ENCODE measurements at places on chromosomes 3 and 15.

DNA sequence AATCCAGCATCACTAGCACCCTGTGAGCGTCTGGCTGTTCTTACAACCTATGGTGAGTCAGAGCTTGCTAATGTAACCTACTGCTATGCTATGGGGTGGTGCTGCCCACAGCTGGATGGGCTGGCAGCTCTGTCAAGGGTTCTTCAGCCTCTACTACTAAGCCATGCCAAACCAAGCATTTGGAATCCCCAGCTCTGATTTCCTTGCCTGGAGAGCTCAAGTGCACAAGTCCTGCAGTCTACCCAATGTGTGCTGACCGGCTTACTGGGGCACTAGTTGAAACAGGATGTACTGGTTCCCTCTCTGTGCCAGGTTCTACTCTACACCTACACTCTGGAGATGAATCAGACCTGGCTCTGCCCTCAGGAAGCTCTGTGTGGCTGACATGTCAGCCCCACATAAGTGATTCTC lies 4.2 kb downstream of the TEX264 start:
- peaks cover 6% of the 10 kb centered on the region for H3K4me1 ChIP-seq
- no peak overlapping the region for H3K27ac ChIP-seq
- no peaks in the 10 kb centered on the region for H3K36me3 ChIP-seq
- no peak overlapping the region for H3K4me3 ChIP-seq
- H3K27me3 ChIP-seq: no peaks in the 10 kb centered on the region

DNA sequence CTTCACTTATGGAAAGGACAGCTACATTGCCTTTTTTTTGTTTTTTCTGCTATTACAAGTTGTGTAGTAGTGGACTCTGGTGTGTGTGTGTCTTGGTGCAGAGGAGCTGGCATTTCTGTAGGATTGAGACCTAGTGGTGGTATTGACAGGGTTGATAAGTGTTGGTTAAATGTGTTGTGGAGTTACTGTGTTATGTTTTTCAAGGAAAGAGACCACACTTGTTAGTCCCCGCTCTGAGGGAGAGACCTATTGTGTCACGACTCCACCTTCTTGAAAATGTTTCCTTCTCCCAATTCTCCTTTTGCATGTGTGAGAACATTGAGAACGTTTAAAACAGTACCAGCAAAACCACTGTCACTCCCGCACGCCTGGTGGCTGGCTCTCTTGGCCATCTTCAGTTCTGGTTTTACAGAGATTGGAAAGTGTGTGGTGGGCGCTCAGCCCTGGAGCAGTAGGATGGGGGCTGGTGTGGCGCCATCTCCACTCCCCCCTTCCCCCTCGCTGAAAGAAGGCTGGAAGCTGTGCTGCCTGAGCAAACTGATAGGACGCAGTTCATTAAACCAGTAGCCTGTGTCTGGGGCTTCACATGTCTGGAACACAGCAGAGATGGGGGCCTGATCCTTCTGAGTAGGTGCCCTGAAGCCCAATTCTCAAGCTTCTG lies 5.5 kb downstream of the KLF13 start:
- no peaks in the 10 kb centered on the region for H3K27me3 ChIP-seq
- H3K4me1 ChIP-seq: peaks cover 69% of the 10 kb centered on the region
- H3K27ac ChIP-seq: peak overlapping the region; percentile 55
- peak overlapping the region; percentile 90 for H3K4me3 ChIP-seq
- H3K36me3 ChIP-seq: peaks cover 48% of the 10 kb centered on the region
- no peak for DNase-seq

- no peaks in the 10 kb centered on the region for H3K4me1 ChIP-seq
- H3K27me3 ChIP-seq: peaks cover 9% of the 10 kb centered on the region
- no peak for DNase-seq
- H3K27ac ChIP-seq: no peak overlapping the region
Observed at GRCh38 chr3:73469331-73469730, 155.4 kb downstream of the PDZRN3 start.

DNA sequence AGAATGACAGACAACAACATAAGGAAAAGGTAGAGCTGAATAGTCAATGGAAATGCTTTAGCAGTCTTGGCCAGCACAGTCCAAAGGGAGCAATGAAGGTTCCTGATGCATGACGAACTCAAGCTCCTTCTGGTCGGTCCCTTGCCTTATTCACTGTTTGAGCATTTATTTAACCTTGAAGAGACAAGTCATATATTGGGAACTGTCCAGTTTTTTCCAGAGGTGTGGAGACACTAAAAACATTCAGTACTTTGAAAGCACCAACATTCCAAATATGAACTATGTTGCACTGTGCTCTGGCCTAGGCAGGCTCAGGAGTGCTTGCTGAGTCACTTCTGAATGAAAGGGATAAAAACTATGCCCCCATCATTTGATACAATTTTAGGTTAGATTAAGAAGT lies 384.8 kb downstream of the MECOM start:
- no peaks in the 10 kb centered on the region for H3K27me3 ChIP-seq
- no peaks in the 10 kb centered on the region for H3K36me3 ChIP-seq
- no peak overlapping the region for H3K27ac ChIP-seq
- H3K4me1 ChIP-seq: no peaks in the 10 kb centered on the region

- no peaks in the 10 kb centered on the region for H3K27me3 ChIP-seq
- peak overlapping the region; percentile 30 for H3K27ac ChIP-seq
Observed at GRCh38 chr3:196193736-196194541, 17.3 kb downstream of the ZDHHC19 start.

- H3K27ac ChIP-seq: no peak overlapping the region
- no peak for DNase-seq
- H3K36me3 ChIP-seq: no peaks in the 10 kb centered on the region
- H3K27me3 ChIP-seq: peaks cover 16% of the 10 kb centered on the region
- H3K4me1 ChIP-seq: no peaks in the 10 kb centered on the region
- no peak overlapping the region for H3K4me3 ChIP-seq
Observed at GRCh38 chr3:124770336-124771082, 40.3 kb downstream of the UMPS start.

DNA sequence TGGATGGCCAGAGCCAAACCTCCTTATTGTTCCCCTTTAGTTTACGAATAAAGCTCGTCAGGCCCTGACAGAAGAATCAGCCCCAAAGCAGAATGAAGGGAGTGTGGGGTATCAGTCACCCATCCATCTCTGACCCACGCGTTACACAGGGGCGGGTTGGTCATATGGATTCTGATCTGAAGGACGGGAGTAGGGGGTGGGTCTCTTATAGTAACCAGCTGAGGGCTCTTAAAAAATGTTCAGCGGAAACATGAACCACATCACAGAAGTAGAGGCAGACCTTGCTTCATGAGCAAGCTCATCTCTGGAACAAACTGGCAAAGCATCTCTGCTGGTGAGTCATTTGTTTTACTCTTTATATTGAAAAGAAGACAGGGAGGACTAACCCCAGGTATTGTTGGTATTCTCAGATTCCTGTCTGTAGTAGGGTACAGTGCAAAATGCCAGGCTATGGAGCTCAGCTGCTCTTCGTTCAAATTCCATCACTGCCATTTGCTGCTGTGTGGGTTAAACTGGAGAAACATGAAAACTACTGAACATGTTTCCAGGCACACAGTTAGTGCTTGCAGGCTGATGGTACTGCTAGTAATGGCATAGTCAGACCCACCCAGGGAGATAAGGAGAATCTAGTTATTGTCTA lies at the start of gene CXCR6:
TSS of gene CXCR6 (plus strand) at position 258 of the 640 bp plus-strand sequence. CDS start 3,018 bp downstream, outside the sequence.
- peaks cover 57% of the 10 kb centered on the region for H3K4me1 ChIP-seq
- no peak within 1 kb of the TSS for H3K4me3 ChIP-seq
- H3K27me3 ChIP-seq: no peaks in the 10 kb centered on the region
- peaks cover 56% of the 10 kb centered on the region for H3K36me3 ChIP-seq
- H3K27ac ChIP-seq: peak within 1 kb of the TSS; percentile 18
- DNase-seq: peak; percentile 65

DNA sequence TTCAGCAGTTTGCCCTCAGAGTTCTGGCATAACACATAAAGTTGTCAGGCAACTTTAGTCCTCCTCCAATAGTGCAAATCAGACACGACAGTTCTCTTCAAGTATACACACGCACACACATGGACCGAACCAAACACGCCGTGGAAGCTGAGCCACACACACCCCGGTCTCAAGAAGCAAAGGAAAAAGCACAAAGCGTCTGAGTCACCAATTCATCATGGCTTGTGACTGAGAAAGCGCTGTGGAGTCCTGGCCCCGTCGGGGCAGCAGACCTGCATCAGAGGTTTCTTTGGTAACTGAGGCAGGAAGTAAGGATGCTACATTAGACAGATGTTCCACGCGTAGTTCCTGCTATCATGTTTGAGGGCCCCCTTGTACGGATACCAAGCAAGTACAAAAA lies 85.7 kb downstream of the VGLL4 start:
- H3K27ac ChIP-seq: peak overlapping the region; percentile 55
- no peak for DNase-seq
- no peaks in the 10 kb centered on the region for H3K27me3 ChIP-seq
- H3K36me3 ChIP-seq: peaks cover 81% of the 10 kb centered on the region

- no peaks in the 10 kb centered on the region for H3K27me3 ChIP-seq
- H3K27ac ChIP-seq: no peak overlapping the region
- peaks cover 42% of the 10 kb centered on the region for H3K4me1 ChIP-seq
- no peak for DNase-seq
Observed at GRCh38 chr3:46367811-46368210, 2.9 kb upstream of the CCR5 start.

GRCh38 chr3:122794779-122795673 lies at the start of gene SLC49A4:
SLC49A4 (plus strand) TSS chr3:122795069; CDS start chr3:122795193, 124 bp downstream.
- peaks cover 30% of the 10 kb centered on the region for H3K4me1 ChIP-seq
- DNase-seq: peak; percentile 53
- H3K36me3 ChIP-seq: no peaks in the 10 kb centered on the region

DNA sequence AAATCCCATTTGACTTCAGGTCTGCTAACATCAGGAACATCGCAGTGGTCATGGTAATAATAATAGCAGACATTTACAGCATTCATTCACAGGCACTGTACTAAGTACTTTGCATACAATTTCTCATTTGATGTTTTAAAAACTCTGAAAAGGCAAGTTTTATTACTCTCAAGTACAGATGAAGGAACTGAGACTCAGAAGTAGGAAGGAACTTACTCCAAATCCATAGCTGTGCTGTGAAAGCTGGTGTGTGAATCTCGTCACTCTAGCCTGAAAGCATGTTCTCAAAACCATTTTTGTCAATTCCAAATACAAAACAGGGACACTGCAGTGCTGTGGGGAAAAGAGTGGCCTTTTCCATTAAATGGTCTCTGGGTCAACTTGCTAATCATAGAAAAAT lies 179.9 kb downstream of the FAM43A start:
- no peaks in the 10 kb centered on the region for H3K27me3 ChIP-seq
- no peak overlapping the region for H3K27ac ChIP-seq

DNA sequence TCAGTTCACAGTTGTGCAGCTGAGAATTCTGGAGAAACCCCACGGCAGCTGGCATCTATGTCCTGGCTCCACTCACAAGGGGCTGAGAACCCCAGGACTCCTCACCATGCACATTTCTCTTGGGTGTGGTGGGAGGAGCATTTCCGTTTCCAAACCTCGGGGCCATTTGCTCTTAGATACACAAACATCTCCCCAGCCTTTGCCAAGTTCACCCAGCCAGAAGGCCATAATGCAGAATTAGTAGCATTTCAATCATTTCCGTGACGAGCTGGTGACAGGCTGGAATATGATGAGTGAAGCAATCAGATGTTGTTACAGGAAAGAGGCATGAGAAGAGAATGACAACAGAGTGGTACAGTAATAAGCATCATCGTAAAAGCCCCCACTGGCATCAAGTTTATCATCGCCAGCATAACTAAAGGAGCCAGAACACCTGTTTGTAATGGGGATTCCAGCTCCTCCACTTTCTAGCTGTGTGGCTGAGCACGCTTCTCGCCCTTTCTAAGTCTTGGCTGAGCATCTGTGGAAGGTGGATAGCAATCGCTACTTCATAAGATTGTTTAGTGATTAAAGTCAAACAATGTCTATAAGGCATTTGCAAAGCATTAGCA lies 82.0 kb downstream of the LIPC start:
- peaks cover 48% of the 10 kb centered on the region for H3K4me1 ChIP-seq
- DNase-seq: no peak
- no peaks in the 10 kb centered on the region for H3K27me3 ChIP-seq
- H3K36me3 ChIP-seq: no peaks in the 10 kb centered on the region

DNA sequence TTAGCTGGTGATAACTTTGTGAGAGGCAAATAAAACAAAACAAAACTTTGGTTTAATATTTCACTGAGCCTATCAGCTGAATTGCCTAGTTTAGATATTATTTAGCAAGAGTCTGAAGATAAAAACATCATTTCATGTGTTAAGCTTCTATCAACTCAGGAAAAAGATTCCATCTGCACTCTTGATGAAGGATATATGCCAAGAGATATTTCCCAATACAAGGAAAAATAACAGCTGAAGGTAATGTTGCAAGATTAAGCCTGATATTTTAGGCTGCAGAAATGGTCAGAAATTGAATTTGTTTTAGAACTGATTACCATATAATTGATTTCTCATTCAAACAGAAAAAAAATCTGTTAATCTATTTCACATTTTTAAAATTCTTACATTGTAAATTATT lies 77.2 kb upstream of the SLITRK3 start:
- H3K36me3 ChIP-seq: no peaks in the 10 kb centered on the region
- H3K27ac ChIP-seq: no peak overlapping the region
- no peaks in the 10 kb centered on the region for H3K27me3 ChIP-seq
- DNase-seq: no peak

- no peak overlapping the region for H3K27ac ChIP-seq
- H3K27me3 ChIP-seq: no peaks in the 10 kb centered on the region
- H3K4me1 ChIP-seq: no peaks in the 10 kb centered on the region
- no peak for DNase-seq
- no peak overlapping the region for H3K4me3 ChIP-seq
Observed at GRCh38 chr3:63042833-63043232, 167.6 kb upstream of the CADPS start.

- H3K4me1 ChIP-seq: no peaks in the 10 kb centered on the region
- no peaks in the 10 kb centered on the region for H3K27me3 ChIP-seq
- no peak for DNase-seq
- no peaks in the 10 kb centered on the region for H3K36me3 ChIP-seq
- no peak overlapping the region for H3K4me3 ChIP-seq
Observed at GRCh38 chr15:48392356-48392755, 61.1 kb downstream of the DUT start.

GRCh38 chr3:156304406-156304805 lies 184.0 kb downstream of the KCNAB1 start:
- DNase-seq: no peak
- H3K4me3 ChIP-seq: no peak overlapping the region
- H3K36me3 ChIP-seq: no peaks in the 10 kb centered on the region
- H3K27me3 ChIP-seq: no peaks in the 10 kb centered on the region

GRCh38 chr15:72222393-72222792 lies 8.6 kb downstream of the PKM start:
- H3K36me3 ChIP-seq: peaks cover 22% of the 10 kb centered on the region
- H3K27me3 ChIP-seq: no peaks in the 10 kb centered on the region
- no peak for DNase-seq
- no peak overlapping the region for H3K4me3 ChIP-seq

DNA sequence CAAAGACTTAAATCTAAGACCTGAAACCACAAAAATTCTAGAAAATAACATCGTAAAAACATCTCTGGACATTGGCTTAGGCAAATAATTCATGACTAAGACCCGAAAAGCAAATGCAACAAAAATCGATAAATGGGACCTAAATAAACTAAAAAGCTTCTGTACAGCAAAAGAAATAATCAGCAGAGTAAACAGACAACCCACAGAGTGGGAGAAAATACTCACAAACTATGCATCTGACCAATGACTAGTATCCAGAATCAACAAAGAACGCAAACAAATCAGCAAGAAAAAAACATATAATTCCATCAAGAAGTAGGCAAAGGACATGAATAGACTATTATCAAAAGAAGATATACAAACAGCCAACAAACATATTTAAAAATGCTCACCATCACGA lies 749.4 kb downstream of the PLOD2 start:
- no peaks in the 10 kb centered on the region for H3K27me3 ChIP-seq
- H3K36me3 ChIP-seq: no peaks in the 10 kb centered on the region
- H3K4me1 ChIP-seq: no peaks in the 10 kb centered on the region
- H3K27ac ChIP-seq: no peak overlapping the region
- H3K4me3 ChIP-seq: no peak overlapping the region
